ENCODE measurements at places on chromosomes 13 and 19. TPM values are rescaled to one million over a fixed set of nuclear protein-coding genes. Genes with fewer than 3 reads are reported as not detected.
A peak's percentile ranks its signal among the peaks of the same experiment; 100 is the strongest.

DNA sequence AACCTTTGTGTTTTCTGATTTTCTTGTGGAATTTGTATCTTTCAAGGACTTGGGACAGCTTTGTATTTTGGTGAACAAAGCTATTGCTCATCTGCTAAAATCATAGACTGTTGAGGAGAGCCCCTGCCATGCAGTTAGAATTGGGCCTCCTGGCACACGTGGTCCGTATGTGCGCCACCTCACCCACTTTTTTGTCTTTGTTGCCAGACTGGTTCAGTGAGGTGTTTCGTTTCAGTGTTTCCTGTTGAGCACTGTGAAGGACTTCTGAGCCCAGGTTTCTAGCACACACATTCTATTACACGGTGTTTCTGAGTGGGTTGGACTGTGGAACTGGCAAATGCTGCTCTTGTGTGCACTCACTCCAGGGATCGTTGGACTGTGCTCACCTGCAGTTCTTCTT is 37.6 kb upstream of the RNF113B start:
- no peak for DNase-seq

DNA sequence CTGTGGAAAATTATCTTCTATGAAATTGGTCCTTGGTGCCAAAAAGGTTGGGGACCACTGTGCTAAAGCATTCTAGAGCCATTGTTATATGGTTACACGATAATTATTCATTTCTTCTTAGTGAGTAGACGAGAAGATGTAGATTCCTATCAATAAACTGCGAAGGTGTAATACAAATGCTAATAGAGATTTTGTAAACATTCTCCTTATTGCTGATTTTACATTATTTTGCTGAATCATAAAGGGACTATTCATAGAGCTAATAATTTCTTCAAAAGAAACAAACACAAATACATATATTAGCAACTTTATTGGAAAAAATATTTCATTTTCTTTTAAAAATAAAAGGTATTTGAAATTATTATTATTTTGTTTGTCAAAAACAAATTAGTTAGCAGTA is 823.0 kb upstream of the GPC6 start:
- no peak for DNase-seq

Gene MEIOSIN
- not detected for total RNA-seq

GRCh38 chr13:79440958-79441528 is 35.0 kb upstream of the RBM26 start:
- DNase-seq = no peak

Gene ZNF585A
- 8.9 TPM for total RNA-seq

DNA sequence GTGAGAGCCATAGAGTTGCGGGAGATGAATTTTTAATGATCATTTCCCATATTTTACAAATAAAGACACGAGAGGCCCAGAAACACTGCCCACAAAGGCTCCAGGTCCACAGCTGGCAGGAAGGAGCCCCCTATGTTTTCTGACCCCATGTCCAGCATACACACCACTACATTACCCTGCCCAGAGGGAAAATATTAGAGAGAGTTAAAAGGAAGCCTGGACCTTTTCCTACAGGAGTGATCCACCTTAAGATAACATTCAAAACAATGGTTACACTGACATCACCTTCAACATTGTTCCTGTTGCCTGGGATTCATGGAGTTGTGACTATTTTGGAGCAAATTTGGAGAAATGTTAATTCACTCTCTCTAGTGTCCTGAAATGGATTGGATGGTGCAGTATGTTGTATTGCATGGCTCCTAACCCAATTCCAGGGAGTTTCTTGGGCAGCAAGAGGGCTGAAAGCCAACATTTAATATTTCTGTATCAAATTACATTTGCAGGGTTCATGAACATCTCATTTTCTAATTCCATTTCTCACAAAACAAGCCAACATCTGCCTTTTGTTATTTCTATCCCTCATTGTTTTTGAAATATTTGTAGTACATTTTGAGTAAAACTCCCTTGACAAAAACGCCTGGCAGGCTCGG is 172.5 kb downstream of the DLEU7 start:
- DNase-seq = no peak

DNA sequence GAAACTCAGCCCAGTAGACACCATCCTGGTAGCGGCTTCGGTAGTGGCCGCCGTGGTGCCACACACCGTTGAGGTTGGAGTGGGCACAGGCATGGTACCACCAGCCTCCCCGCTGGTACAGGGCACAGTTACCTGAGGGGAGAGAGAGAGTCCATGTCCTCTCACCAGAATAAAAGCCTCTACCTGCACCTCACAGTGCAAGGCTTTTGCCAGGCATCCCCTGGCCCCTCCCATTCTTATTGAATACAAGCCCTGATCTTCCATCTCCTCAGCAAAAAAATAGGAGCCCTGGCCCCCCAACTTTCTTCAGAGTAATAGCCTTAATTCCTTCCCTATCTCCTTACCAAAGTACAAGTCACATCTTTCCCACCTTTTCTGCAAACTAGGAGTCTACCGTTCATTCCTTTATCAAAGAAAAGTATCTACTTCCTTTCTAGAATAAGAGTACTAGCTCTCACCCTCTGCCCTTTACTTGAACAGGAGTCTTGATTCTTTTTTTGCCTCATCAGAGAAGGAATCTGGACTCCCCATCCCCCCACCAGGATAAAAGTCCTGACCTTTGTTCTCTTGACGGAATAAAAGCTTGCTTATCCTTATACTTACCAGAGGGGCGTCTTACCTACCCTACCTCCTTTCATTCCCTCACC is 6.7 kb downstream of the SHFL start:
- no peak for DNase-seq

DNA sequence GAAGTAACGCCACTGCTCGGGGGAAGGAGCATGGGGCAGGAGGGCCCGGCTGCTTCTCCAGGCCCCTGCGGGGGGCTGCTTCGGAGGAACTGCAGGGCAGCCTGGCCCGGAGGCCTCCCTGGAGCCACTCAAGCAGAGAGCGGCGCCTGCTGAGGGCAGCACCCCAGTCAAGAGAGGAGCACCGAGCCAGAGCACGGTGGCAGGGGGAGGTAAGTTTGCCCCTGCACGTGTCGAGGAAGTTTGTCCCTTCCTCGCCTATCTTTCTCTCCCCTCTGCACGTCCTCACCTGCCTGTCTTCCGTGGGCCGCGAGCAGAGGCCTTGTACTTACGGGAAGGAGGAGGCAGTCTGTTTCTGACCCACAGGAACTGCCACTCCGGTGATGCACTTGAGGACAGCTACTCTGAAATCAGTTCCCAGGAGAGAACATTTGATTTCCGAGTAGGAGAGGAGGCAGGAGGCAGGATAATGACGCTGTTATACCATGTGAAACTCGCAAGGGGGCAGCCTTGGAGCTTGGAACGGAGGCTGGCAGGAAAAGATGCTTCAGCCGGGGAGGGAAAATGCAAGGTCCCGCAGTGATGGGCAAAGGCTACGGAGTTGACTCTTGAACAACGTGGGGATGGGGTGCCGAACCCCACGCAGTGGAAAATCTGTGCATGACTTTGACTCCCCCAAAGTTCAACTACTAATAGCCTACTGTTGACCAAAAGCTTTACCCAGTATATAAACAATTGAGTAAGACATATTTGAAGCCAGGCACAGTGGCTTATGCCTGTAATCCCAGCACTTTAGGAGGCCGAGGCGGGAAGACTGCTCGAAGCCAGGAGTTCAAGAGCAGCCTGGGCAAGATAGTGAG is 5.0 kb downstream of the FFAR1 start:
- DNase-seq = peak; percentile 89

DNA sequence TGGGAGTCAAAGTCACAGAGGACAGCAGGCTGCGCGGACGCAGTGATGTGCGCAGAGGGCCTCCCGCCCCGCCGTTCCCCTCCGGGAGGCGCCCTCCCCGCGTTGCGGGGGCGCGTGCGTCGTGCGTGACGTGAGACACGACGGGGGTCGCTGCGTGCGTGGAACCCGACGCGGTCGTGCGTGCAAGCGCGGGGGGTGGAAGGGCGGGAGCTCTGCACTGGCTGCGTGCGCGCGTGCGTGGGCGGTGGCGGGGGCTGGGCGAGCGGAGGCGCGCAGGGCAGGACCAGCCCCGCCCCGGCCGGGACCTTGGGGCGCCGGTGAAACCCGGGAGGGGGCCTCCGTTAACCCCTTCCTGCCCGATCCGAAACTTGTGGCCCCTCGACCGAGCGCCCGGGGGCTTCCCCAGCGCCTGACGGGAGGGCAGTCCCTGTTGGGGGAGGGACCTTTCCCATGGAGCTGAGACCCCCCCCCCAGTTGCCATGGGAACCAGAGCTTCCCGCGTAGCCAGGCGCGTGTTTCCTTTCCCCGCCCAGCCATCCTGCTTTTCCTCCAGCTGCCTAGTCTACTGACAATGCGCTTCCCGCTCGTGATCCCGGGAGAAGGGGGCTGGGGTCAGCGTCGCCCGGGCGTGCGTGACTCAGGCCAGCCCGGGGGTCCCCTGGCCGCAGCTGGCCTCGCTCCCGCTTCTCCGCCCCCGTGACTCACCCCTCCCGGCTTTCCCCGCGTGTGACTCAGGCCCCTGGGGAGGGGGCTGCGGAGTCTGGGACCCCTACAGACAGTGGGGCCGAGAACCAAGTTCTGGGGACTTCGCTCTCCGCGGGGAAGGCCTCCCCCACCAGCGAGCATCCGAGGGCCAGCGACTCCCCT is 7.3 kb upstream of the HOOK2 start:
- peak; percentile 98 for DNase-seq

DNA sequence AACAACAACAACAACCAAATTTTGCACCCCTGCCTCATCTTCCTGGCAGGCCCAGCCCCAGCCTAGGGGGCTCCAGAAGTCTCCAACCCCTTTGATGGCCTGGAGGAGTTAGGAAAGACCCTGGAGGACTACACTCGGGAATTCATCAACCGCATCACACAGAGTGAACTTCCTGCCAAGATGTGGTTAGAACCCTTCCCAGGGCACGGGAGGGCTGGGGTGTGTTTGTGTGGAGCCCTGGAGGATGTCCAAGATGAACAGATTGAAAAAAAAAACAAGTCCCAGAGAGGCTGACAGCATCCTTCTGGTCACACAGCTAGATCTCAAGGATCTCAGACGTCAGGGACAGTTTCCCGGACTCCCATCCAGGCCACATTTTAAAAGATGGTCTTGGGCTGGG is 13.3 kb downstream of the APOC1 start:
- DNase-seq = no peak

DNA sequence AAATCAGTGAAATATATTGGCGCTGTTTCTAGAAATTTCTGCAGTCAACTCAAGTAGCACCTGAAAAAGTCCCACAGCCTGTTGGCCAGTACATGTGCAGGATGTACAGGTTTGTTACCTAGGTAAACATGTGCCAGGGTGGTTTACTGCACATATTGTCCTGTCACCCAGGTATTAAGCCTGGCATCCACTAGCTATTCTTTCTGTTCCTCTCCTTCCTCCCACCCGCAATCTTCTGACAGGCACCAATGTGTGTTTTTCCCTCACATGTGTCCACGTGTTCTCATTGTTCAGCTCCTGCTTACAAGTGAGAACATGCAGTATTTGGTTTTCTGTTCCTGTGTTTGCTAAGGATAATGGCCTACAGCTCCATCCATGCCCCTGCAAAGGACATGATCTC is 13.1 kb upstream of the SCEL start:
- no peak for DNase-seq

- no peak for DNase-seq
Measured at GRCh38 chr19:19657397-19657783, 6.1 kb downstream of the ATP13A1 start.

Gene CBY2
- not detected for total RNA-seq

DNA sequence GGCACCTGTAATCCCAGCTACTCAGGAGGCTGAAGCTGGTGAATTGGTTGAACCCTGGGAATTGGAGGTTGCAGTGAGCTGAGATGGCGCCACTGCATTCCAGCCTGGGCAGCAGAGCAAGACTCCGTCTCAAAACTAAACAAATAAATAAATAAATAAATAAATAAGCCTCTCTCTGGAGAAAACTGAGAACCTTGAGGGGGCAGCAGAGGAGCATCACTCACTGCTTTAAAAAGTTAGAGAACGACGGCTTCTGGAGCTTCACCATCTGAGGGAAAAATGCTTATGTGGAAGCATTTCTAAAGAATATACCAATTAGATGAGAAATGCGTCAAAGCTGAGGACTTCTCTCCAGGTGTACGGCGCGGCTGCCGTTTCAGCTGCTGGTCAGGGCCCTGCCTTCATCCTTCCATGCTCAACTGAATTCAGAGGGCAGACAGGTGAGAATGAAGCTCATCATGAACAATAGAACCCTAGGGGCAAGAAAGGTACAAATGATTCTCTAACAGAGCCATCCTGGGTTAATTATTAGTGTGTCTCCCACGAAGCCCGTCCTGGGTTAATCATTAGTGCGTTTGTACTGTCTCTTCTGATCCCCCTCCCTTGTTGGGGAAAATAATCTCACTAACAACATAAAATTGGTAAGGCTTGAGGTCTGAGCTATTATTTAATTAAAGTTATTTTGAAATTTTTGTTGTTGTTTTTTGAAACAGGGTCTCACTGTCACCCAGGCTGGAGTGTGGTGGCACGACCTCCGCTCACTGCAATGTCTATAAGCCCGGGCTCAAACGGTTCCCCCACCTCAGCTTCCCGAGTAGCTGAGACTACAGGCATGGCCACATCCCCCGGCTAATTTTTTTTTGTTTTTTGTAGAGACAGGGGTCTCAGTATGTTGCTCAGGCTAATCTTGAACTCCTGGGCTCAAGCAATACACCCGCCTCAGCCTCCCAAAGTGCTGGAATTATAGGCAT is 80.1 kb downstream of the IPO5 start:
- no peak for DNase-seq
